Heart left ventricle (tissue), 16 donors: ENCODE measurements at places on chromosomes 12 and 14. TPM values are rescaled to one million over a fixed set of nuclear protein-coding genes. Genes with fewer than 3 reads are reported as not detected.
A peak's percentile ranks its signal among the peaks of the same experiment; 100 is the strongest.

DNA sequence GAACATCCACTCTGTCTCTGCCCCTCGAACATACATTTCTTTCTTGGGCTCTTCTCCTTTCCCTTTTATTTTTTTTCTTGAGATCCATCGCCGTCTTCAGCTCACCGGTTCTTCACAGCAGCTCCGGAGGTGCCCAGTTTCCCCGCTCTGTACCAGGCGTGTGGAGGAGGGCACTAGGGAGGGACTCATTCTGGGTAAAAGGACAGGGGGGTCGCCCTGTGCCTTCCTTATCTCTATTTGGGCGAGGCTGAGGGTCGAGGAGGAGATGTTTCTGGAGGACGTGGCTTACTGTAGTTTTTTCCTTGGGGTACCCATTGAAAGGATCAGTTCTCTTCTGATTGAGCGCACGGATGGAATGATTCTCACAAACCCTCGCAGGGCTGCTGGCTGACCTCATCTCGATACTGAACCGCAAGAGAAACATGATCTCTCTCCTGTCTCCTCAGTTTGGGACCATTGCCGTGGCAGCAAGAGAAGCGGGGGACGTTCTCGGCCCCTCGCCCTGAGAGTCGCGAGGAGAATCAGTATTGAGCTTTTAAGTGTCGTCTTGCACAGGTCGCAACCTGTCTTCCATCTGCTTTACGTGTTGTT is 386 bp downstream of the LIN52 start:
- no peak for DNase-seq

DNA sequence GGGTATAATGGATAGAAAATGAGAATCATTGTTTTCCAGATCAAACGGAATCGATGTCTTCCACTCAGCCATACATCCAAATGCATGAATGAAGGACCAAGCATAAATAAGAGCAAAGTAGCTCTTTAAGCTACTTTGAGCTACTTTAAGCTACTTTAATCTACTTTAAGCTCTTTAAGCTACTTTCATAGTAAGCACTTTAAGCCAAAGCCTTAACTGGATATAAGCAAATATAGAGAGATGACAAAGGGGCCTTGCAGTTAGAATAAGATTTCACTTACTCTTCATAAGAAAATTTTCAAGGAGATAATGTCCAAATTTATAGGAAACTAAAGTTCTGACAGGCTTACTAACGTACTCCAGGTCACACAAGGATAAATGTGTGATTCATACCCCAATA is 355.6 kb upstream of the KITLG start:
- no peak for DNase-seq

Gene SIX6
- not detected for polyA plus RNA-seq

DNA sequence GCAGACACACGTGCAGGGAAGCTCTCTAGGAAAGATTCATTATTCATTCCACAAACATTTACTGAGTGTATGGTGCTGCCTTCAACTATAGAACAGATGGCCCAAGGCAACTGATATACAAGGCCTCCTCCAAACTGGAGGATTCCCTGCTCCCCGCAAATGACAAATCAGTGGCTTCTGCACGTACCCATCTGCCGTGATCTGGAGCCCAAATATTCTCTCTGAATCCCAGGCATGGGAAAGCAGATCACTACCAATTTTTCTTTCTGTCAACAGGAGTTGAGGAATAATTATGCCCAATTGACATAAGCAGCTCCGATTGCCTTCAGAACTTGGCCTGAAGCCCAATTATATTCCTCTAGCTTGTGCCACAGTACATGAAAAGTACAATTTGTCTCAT is 174.2 kb upstream of the CCDC196 start:
- DNase-seq: no peak

Gene PAWR
- polyA plus RNA-seq: 5.1 TPM

GRCh38 chr12:56479625-56480024 is 8.3 kb downstream of the GLS2 start:
- DNase-seq: no peak

- no peak for DNase-seq
Observed at GRCh38 chr14:42459171-42459685, 852.6 kb downstream of the LRFN5 start.

Gene OTX2
- not detected for polyA plus RNA-seq

Gene LBHD2
- polyA plus RNA-seq: not detected

DNA sequence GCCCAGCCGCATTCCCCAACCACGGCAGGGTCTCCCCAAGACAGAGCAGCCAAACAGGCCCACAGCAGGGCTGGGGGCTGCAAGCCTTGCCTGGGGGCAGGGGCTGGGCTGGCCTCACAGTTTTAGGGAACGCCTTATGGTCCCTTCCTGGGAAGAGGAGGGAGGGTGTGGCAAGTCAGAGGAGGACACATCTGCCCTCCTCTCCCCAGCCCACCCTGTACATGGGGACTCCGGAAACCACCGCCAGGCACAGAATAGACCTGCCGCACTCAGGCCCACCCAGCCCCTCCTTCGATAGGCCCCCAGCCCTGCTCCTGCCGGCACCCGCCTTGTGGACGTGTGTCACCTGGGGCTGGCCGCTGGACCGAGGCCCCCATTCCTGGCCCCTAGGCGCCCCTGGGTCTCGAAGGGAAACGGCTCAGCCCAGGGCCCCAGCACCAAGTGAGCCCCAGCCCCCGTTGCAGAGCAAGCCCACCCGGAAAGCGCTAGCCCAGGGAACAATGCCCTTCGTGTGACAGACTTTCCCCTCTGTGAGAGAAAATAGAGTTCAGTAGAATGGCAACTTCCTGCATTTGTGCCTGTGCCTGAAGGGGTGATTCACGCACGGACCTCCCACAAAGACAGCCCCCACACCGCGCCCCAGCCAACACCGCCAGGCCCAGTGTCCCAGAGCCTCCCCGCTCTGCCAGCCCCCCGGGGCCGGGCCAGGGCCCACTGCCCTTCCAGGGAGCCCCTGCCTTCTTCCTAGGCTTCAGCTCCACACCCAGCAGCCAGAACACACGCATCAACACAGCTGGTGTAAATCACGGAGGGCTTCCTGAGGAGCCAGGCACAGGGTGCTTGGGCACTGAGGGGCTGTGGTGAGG is 12.0 kb upstream of the NUDT14 start:
- no peak for DNase-seq

Gene MUCL1
- polyA plus RNA-seq: not detected

DNA sequence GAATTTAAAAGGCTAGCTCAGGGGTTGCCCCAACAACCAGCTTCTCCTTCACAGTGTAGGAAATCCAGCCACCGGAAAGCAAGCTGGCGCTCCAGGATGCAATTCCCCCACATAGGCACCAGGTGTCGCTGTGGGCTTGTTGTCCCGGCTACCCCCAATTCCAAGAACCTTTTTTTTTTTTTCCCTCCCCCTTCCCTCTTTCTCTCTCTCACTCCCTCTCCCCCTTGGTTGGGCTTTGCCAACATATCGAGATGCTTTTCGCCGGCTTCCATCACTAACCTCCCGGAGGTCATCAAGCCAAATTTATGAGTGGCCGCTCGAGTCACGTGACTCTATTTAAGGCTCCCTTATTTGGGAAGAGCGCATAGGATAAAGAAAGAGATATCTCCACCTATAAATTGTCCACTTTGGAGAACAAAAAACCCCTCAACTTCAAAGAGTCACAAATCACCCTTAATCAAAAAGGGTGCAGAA is at the start of gene HOXC5:
Gene HOXC5 (plus strand): TSS at position 424 of the 474 bp plus-strand sequence. CDS start 73 bp downstream, outside the sequence.
- no peak for DNase-seq

- DNase-seq: peak; percentile 41
Observed at GRCh38 chr12:123270214-123271000, 1.2 kb downstream of the CDK2AP1 start.

DNA sequence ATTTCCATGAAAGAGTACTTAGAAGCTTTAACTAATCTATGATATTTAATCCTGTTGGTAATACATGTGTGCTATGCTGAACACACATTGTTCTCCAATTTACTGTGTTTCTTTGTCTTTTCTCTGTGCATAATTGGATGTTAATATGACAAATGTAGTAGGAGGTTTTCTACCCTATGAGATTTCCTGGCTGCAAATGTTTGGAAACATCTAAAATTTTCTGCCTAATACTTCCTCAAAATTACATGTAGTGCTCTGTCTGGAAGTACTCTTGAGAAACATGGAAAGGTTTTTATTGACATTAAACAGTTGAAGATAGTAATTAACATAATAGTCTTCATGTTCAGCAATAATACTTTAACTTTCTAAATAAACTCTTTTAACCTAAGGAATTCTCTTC is 213.0 kb downstream of the KITLG start:
- no peak for DNase-seq

DNA sequence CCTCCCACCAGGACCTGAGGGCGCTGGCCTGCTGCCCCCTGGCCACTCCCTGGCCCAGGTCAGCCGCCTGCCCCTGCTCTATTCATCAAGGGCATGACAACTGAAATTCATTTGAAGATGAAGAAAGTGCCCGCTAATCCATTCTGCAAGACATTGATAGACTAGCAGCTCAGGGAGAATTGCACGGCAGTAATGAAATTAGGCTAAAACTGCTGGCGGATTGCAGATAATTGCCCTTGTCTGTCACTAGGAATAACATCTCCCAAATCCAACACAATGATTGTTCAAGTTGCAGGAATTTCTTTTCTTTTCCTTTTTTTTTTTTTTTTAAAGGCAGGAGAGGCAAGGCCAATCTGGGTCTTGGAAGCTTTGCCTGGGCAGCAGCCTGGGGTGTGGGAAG is 44.5 kb downstream of the MVK start:
- DNase-seq: no peak

Gene RARG
- polyA plus RNA-seq: 7.4 TPM

Gene OTOGL
- polyA plus RNA-seq: 0.11 TPM

DNA sequence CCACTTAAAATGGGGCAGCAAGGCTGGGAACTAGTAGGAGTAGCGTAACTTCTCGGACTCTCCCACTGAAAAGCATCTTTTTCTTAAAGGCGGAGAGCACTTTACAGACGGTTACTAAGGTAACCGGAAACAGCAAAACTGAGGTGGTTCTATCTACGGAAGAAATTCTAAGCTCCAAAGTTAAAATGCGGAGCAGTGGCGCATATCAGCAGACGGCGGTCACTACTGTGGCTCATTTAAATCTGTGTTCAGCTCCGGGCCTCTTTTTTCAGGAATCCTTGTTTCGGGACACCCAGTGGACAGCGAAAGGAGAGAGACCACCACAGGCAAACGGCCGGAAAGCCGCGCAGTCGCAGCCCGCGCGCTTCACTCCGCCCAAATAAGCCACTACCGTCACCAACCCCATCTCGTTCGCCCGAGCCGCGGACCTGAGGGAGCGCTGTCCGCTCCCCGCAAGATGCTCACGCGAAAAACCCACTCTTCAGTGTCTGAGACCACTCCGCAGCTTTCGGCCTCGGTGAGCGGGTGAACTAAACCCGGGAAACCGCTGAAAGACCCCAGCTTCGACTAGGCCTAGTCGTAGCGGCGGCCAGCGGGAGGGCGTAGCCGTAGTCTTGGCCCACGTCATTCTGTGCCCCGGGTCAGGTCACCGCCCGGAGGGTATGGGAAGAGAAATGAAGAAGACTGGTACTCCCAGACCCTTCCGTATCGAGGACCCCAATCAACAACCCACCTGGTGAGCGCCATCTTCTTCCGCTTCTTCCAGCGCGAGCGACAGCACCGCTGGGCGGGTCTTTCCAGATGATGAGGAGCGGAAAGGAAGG is at the start of gene SNW1:
Gene SNW1 (minus strand): TSS at position 776 of the 824 bp plus-strand sequence. CDS start 29 bp downstream, at position 747.
- DNase-seq: peak; percentile 92

Gene SLC2A13
- 1.9 TPM for polyA plus RNA-seq

- DNase-seq: no peak
Observed at GRCh38 chr12:7905071-7905470, 30.9 kb downstream of the SLC2A3 start.
